ENCODE measurements at places on chromosomes 5 and 9.
A peak's percentile ranks its signal among the peaks of the same experiment; 100 is the strongest.

DNA sequence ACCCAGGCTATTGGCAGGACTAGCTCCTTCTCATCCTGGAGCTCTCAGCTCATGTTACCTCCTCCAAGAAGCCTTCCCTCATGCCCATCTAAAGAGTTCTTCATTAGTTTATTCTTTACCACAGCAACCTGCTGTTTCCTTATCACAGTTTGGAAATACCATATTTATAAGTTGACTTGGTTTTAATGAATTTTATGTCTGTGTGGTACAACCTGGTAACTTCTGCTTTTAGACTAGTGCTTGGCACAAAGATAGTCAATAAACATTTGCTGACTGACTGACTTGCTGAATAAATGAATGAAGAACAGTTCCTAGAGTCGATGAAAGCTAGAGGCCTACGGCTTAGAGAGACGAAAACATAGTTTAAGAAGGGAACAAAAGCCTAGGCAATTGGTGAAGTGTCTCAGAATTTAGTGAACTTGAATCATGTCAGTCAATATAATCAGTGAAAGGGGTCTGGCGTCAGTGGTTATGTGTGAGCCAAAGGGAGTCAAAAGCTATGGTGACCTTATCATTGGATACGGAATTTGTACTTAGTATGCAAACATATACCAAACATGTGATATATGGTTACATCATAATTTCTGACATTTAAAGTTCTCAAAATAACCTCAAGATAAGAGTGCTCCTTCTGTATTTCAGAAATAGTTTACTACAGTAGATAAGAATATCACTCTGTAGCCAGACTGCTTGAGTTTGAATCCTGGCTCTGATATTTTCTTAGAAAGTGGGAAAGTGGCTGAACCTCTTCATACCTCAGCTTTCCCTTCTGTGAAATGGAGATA lies 239.5 kb downstream of the MCTP1 start:
- no peak for DNase-seq

- no peak for DNase-seq
These were observed 1105.4 kb upstream of the DMAC1 start for GRCh38 chr9:8904771-8905515.

GRCh38 chr5:151139015-151139414 lies 18.6 kb downstream of the ANXA6 start:
- DNase-seq, result no peak

DNA sequence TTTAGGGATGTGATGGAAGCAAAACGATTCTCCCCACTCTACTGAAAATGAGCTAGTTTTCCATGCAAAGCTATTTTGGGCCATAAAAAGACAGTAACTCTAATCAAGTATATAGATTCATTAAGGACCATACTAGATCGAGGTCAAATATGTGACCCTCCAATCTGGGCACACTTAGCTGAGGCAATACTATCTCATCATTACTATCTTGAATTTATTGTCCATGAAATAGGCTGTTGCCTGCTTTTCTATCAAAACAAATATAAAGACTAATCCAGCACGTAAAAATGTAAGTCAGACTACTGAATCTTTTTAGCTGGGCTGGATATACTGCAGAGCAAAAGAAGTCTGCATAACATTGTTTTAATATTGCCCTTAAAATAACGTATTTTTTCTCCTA lies 943.1 kb downstream of the NR2F1-AS1 start:
- no peak for DNase-seq

DNA sequence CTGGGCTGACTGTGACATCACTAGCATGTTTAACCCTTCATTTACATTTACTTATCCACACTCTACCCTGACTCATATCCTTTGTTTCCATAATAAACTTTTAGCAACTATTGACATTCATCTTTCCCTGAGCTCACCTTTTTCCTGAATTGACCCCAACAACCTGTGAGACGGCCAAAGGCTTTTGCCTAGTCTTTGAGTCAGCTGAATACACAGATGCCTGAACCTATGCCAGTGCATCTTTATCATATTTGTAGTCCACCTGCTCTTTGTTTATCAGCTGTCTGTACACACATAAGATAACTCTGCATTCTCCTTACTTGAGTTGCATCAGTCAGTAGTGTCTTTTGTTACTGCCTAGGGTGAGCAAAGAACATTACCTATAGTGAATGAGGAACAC lies 128.5 kb upstream of the HMHB1 start:
- DNase-seq, result no peak

- no peak for DNase-seq
These were observed 71.8 kb upstream of the LHFPL2 start for GRCh38 chr5:78720227-78720985.

DNA sequence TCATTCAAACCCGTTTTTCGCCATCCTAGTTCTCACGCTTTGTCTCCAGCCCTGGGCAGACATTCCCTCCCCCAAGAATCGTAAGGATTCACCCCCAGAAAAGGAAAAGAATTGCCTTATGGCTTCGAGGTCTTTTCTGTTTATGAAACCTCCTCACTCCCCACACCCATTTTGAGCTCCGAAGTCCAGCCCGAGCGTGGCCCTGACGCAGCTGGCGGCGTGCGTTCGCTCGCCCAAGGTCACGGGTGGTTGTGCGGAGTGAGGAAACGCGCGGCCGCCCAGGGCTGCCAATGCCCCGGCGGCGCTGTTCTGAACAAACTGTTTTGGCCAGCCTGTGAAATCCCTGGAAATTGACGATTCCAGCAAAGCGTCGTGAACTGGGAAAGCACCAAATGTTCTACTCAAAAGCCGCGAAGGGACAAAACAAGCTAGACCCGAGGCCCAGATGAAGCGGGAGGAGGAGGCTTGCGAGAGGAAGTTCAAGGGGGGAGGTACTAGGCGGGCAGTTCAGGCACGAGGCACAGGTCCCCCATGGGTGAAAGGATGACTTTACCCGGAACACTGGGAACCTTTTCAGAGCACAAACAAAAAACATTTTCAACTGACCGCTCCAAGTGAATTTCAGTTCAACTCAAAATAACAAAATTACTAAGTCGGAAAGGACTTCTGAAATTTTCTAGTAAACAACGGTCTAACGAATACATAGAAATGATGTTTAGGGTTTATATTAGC lies 683 bp upstream of the ZFAND5 start:
- DNase-seq, result peak; percentile 20

GRCh38 chr5:2985718-2986117 lies 234.2 kb upstream of the IRX2 start:
- DNase-seq, result no peak

DNA sequence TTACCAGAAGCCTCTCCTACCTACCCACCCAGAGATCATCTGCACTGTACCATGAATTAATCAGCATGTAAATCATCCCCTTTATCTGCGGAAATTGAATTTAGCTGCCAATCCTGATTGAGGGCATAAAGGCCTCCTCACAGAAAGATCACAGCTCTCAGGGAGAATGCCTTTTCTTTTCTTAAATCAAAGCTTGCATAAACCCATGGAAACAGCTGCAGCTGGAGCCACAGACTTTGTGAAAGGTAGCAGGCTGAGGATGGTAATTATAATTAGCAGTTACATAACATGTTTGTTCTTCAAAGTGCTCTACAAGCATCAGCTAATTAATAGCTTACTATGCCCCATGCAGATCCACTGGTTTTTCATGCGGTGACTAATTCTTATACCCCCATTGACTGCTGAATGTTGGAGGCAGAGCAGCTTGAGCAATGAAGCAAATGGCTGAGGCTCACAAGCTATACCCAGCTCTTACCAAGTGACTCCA lies 54.6 kb downstream of the SUSD1 start:
- DNase-seq, result no peak

DNA sequence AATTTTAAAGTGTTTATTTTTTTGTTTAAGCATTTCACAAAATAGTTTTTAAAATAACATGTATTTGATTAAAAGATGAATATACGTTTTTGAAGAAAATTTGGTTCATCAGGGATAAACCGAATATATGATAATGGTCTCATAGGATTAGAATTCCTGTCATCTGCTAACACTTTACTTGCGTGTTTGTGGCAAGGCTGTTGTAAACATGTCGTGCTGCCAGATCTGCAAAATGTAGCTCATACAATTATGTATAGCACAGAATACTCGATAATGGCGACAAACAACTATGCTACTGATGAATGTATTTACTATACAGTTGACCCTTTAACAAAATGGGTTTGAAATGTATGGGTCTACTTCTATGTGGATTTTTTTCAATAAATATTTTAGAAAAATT lies 7.2 kb upstream of the TXNDC8 start:
- DNase-seq, result no peak

DNA sequence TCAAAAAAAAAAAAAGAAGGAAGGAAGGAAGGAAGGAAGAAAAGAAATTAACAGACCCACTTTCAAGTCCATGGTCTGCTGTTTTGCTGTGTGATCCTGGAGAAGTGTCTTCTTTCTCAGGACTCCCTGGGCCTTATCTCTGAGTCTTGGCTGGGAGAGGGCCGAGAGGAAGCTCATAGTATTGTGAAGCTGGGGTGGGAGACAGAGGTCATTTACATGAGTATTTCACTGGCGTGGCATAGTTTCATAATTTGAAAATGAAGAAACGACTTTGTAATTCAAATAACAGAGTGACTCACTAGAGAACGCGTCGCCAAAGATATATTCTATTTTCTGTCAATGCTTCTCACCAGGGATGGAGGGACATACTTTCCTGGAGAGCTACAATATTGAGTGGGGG lies 2.4 kb upstream of the C9orf50 start:
- no peak for DNase-seq

GRCh38 chr9:135929656-135930445 lies 22.5 kb upstream of the CAMSAP1 start:
- no peak for DNase-seq

- peak; percentile 15 for DNase-seq
These were observed 431.0 kb upstream of the MEF2C start for GRCh38 chr5:89313804-89314588.

DNA sequence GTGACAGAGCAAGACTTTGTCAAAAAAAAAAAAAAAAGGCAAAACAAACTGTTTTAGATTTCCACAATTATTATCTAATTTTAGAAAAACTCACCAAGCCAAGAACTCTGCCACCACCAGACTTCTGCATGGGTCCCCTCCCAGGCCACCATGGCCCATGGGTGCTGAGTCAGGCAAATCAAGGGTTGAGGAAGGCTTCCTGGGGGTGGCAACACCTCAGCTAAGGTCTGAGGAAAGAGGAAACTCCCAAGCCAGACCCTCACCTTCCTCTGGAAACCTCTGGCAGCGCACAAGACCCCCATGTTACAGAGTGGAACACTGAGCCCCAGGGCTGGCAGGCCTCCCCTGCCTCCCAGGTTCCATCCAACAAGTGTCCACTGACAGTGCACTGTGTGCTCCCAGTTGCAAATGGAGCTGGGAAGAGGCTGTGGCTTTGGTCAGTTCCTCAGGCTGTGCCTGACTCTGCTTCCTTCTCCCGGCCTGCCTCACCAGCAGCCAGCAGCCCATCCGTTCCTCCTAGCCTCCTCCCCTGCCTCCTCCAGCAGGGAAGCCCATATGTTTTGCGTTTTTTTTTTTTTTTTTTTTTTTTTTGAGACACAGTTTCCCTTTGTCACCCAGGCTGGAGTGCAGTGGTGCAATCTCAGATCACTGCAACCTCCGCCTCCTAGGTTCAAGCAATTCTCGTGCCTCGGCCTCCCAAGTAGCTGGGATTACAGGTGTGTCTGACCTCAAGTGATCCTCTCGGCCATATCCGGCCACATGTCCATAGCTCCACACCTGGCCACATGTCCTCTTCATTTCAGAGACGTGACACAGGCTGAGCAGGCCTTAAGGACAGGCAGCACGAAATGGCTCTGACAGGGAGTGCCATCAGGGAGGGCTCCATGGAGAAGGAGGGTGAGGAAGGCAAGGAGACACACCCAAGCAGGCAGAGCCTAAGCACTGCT lies 3.5 kb upstream of the SUSD3 start:
- no peak for DNase-seq

DNA sequence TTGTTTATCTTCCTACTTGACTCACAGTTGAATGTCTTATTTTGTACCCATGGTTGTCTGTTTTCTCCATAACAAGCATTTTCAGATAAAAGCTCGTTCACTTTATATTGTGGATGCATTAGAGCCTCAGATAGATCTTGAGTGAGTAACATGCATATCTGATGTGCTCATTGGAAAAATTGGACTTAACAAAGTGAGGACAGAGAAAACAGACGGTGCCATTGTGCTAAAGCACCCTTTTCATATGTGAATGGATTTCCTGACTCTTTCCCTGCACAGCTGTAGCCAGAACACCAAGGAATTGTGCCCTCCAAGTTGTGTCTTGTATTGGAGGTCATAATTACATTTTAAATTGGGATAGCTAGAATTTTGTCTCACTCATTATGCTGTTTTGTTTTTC lies 325.8 kb upstream of the MEF2C start:
- DNase-seq, result no peak

DNA sequence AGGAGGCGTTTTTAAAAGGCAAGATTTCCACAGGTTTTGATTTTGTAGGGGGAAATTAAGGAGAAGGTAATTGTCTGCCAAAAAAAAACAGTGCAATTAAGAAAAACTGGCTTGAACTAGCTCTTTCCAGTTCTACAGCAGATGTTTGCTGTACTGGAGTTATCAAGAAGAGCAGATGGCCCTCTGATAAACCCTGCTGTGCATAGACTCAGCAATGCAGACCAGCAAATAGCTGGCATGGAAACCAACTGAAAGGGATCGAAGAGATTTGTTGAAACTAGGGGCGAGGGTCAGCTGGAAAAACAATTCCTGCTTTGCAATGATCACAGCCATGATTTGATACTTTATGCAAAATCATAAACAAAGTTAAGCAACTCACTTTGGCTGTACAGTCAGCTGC lies 17.8 kb upstream of the BHMT start:
- no peak for DNase-seq

DNA sequence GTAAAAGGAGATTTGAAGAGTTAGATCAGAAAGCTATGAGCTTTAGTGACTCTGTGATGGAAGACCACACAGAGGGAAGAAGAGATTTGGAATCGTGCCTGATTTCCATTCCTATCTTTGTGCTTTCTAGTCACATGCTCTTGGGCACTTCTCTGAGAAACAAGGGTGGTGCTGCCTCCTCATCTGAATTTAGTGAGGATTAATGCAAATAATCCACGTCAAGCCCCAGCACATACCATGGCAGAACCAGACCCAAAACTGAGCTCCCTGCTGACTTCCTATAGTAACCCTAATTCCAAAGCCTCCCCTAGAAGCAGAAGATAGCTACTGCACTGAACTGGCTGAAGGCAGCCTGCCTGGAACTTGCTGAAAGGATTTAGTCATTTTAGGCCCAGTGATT lies 17.7 kb downstream of the SLC45A2 start:
- no peak for DNase-seq

- no peak for DNase-seq
These were observed 83.2 kb upstream of the MYO10 start for GRCh38 chr5:17019324-17019723.

DNA sequence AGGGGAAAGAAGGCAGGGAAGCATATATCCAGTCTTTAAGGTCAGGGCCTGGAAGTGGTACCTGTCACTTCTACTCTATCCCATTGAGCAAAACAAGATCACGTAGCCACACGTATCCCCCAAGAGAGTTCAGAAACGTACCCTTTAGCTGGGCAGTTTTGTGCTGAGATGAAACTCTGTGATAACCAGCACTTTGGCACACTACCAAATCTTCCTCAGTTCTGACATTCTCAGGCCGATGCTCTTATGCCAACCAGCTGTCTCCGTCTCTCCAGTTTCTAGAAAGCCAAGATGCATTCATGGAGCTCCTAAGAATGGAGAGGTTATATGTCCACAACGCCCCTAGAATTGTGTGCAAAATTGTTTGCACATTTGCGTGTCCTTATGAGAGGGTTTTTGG lies 176.6 kb upstream of the MSX2 start:
- no peak for DNase-seq
